ENCODE measurements at places on chromosomes 1 and 21.
A peak's percentile ranks its signal among the peaks of the same experiment; 100 is the strongest.

- no peak for DNase-seq
Measured at GRCh38 chr21:43323244-43324005, 103.5 kb downstream of the SIK1 start.

DNA sequence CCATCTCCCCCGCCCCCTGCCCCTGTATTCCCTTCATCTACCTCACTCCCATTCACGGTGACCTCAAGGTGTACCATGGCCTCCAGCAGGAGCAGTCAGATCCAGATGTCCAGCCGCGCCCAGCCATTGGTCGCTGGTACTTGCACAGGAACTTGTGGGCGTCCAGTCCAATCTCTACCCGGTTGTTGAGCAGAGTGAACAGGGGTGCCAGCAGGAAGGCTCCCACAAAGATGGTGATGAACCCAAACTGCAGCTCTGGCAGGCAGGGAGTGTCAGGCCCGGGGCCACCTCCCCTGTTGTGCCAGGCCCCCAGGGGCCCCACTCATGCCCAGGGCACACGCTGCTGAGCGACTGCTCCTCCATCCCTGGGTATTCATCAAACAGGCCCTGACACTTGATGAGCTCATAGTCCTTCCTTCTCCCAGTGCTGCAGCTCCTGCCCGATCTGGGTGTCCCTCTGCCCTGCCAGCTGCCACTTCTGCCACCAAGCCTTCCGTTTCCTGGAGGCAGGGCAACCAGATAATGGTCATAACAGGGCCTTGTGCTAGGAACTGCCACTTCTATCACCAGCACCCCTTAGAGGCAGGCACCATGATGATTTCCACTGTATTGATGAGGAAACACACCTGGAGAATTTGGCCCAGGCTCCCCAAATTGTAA, 5.7 kb upstream of the ARHGEF19 start:
- no peak for DNase-seq

DNA sequence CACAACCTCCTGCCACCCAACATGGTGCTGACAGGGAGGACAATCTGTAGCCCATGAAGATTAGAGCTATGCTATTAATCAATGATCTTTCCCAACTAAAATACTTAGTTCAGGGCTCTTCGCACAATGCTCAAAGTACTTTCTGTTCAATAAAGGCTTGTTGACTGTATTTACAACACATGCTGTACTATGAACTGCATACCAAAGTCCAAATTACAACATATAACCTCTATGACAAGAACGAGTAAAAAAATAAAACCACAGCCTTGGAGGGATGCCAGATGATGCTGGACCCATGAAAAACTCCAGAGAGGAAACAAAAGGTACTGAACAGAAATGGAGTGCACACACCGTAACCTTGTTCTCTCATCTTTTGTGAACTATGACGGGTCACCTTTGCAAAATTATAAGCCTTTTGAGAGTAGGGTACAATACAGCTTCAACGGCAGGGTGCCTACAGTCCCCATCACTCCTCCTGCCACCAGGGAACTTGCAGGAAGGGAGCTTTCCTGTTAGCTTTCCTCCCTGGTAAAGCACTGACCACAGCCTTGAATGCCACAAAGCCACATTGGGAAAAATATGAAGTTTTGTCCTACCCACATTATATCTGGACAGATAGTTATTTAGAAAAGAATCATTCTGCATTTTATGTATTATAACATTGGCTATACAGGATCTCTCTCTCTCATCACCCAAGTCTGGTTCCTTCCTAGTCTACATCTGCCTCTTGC, 175.6 kb downstream of the NRIP1 start:
- DNase-seq = peak; percentile 93

- DNase-seq = no peak
Measured at GRCh38 chr1:48107516-48107915, 110.3 kb upstream of the TRABD2B start.

DNA sequence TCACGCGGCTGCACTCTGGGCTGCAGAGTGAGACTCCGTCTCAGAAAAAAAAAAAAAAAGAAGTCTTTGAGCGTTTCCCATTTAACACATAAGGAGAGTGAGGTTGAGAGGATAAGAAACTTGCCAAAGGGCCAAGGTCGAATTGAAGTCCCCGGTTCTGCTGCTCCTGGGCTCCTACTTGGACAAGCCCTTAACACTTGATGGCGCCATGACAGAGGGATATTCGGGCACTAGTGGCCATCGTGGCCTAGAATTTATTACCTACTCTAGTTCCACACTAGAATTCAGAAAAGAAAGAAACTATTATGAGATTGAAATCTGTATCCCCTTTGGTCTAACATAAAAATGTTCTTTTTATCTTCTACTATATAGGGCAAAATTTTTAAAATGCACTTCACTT, 65.7 kb upstream of the NEK2 start:
- no peak for DNase-seq

DNA sequence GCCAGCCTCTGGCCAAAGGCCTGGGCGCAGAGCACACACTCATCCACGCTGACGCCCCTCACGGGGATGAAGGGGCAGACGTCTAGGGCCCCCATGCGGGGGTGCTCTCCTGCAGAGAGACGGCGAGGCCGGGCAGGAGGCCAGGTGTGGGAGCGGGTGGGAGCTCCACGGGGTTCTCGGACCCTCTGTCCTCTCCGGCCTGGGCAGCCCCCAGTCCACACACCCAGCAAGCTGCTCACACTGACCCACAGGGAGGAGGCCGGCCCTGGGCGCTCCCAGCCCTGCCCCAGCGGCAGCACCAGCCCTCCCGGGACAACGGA, 2.5 kb downstream of the FTCD start:
- no peak for DNase-seq

- DNase-seq = no peak
Measured at GRCh38 chr1:156655151-156655903, 13.4 kb downstream of the BCAN start.

DNA sequence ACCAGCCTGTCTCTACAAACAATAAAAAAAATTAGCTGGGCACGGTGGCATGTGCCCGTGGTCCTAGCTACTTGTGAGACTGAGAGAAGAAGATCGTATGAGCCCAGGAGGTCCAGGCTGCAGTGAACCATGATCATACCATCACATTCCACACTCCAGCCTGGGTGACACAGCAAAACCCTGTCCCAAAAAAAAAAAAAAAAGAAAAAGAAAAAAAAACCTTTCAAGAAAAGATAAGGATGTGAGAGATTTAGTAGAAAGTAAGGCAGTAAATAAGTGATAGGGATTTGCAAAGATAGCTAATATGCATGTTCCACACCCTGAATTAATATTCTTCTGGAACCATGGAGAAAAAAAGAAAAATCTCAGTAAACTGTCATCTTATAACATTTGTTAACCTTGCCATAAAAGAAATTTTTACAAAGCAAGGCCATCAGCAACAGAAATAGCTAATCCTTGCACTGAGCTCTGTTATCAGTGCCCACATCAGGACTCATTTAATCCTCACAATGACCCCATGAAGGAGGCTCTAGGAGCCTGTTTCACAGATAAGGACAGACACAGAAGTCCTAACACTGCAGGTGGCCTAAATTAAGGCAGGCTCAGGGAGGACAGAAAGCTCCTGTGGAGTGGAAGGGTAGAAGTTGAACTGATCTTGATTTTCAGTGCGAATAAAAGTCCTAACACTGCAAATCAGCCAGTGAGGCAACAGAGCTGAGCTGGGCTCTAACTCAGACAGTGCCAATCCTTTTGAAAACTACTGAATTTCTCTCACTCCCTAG, 7.6 kb downstream of the GNB1 start:
- no peak for DNase-seq

DNA sequence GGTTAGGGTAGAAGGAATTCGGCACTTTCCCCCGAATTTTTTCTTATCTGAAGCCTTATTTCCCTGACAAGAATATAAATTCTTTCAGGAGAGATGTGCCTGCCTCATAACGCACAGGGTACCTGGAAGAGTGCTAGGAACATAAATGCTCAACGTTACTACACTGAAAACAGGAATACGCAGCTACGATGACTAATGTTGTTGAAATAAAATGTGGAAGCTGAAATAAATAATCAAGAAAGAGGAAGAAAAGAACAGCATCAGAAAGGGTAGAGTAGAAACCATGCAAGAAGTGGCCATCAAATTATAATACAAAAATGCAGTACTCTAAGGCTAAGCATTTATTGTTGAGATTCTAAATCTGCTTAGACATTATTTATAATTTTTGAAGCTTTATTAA, 33.9 kb downstream of the SLC66A1 start:
- DNase-seq = no peak

DNA sequence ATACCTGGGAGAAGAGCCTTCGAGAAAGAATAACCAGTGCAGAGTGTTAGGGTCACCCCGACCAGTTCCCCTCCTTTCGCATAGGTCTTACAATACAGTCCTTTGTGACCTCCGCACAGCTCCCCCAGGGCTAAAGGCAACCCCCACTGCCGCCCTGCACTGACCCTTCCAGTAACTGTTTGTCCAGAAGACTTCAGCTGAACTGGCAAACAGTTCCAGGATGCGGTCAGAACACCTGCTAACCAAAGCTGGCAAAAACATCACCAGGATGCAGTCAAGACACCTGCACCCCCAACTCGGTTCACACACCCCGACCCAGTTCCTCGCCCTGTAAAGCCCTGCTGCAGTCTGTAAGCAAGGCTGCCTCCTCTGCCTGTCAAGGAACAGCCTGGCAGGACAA, 6.4 kb upstream of the EVA1B start:
- no peak for DNase-seq

GRCh38 chr1:29757866-29758780, 521.8 kb downstream of the PTPRU start:
- DNase-seq = no peak

DNA sequence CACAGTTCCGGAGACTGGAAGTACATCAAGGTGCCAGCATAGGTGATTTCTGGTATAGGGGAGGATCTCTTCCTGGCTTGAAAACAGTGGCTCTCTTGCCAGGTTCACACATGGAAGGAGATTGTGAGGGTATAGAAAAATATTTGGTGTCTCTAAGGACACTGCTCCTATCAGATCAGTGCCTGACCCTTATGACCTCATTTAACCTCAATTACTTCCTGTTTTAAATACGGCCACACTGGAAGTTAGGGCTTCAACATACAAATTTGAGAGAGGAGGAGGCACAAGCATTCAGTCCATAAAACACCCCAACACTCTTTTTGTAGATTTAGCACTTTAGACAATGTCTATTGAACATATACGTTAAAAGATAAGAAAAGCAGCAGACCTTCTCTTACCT, 37.0 kb downstream of the COL6A1 start:
- DNase-seq = no peak

DNA sequence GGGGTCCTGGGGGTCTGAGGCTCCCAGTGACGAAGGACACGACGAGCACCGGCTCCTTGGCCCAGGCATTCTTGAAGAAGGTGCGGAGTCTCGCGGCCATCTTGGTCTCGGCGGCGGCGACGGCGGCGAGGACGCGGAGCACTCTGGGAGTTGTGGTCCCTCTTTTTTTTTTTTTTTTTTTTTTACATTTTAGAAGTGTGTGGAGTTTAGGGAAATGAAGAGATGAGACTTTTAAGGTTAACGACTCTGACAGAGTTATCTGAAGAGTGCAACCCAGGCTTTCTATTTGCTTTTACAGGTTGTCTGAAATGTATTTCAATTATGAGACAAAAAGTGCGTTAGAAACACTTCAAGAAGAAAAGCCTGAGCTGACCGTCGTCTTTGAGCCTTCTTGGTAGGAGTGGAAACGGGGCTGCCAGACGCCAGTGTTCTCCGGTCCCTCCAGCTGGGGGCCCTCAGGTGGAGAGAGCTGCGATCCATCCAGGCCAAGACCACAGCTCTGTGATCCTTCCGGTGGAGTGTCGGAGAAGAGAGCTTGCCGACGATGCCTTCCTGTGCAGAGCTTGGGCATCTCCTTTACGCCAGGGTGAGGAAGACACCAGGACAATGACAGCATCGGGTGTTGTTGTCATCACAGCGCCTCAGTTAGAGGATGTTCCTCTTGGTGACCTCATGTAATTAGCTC, 9.7 kb downstream of the OR2B11 start:
- peak; percentile 67 for DNase-seq

- DNase-seq = peak; percentile 93
Measured at GRCh38 chr1:112544011-112544688, 35.4 kb downstream of the WNT2B start.

DNA sequence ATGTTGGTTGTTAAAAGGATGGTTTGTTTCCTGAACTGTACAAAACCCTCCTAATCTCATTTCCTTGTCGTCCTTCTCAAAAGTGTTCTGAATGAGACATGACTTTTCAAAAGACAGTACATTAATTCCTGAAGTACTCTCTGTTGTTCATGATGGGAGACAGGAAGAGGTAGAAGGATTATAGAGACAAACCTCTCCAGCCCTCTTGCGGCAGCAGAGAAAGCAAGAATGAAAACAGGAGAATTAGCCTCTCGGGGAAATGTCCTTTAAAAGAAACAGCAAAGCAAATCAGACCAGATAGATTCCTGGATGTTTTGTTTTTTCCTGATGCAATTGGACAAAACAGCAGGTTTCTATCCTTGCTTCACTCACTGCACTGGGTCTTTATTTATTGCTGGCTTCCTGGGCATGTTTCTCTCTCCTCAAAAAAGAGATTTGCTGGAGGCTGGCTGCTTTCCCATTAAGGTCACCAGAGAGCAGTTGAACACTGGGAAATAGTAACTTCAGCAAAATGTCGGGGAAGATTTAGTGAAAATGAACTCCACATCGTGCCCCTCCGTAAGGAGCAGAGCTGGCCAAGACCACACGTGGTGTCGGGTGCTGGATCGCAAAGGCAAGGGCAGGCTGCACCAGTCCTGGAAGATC, 145.8 kb upstream of the SYT6 start:
- no peak for DNase-seq

GRCh38 chr1:208093754-208094719, 150.1 kb downstream of the PLXNA2 start:
- DNase-seq = peak; percentile 79

DNA sequence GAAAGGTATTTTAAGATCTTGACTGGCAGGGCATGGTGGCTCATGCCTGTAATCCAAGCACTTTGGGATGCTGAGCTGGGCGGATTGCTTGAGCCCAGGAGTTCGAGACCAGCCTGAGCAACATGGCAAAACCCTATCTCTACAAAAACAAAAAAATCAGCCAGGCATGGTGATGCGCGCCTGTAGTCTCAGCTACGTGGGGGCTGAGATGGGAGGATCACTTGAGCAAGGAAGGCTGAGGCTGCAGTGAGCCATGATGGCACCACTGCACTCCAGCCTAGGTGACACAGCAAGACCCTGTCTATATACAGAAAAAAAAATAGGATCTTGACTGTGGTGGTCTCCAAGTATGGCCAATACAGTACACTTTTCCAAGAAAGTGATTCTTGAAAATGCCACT, 16.0 kb downstream of the ARID1A start:
- no peak for DNase-seq
